Endothelial cell (in vitro differentiated cells): ENCODE measurements at places on chromosomes 6 and 20. TPM values are rescaled to one million over a fixed set of nuclear protein-coding genes. Genes with fewer than 3 reads are reported as not detected.
A peak's percentile ranks its signal among the peaks of the same experiment; 100 is the strongest.

DNA sequence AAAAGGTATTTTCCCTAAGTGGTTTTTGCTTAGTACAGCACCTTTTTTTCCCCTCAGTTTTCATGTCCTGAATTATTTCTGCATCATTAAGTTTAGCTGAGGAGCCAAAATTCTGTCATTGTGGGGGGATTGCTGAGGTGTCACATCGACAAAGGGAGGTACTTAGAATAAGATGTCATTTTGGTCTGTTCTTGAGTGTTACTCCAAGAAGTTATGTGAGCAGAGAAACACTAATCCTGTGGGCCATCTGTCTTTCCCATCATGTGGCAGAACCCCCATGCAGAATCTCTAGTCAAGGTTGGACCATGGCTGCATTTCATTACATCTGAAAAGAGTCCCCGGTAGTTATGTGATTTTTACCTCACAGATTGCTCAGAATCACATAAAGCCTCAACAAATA, 167.8 kb upstream of the CENPW start:
- no peak for DNase-seq

DNA sequence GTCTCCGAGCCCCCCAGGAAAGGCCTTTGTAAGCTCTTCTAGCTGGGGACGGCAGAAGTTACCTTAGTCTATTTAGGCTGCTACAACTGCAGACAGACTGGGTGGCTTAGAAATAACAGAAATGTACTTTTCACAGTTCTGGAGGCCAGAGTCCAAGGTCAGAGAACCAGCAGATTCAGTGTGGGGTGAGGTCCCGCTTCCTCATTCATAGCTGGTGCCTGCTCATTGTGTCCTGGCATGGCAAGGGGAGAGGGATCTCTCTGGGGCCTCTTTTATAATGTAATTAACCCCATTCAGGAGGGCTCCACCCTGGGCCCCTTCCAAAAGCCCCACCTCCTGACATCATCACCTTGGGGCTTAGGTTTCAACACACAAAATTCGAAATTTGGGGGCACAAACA, 315.1 kb downstream of the CDH4 start:
- DNase-seq, result no peak

DNA sequence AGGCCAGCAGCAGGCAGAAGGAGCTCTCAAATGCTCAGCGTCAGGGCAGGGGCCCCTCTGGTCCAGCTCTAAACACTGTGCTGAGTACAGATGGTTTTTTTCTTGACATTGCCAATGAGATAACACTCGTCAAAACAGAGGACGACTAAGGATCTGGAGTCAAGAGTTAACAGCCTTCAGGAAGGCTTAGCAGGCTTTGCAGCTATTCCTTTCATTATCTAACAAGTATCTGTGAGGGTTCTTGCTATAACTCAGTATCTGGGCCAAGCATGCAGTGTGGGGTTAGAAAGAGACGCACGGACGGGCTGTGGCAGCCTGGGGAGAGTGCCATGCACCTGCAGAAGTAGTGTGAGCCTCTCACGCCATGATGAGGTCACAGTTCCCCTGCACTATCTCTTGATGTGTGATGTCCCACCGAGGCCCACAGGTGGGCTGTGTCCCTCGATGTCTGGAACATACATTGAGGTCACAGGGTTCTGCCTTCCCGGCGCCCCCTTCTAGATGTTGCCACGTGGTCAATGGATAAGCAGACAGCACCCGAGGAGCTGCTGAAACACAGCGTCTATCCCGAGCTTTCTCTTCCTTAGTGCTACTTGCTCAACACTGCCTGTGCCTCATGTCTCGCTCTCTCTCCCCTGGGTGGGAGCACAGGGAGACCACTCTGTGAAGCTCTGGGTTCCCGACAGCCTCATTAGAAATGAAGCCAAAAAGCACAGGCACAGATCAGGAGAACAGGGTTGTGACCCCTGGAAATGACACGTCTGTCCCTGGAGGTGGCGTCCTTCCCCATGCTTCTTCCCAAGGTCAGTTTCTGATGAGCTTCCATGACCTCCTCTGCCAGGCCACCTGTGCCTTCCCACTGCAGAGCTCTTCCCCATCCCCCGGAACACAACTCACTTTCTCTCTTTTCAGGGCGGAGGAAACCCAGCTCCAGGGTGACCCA, 85.5 kb upstream of the RPS6KA2 start:
- DNase-seq, result no peak

- no peak for DNase-seq
Observed at GRCh38 chr6:150250826-150251225, 108.0 kb downstream of the PPP1R14C start.

GRCh38 chr6:125789167-125789566, 1.6 kb upstream of the NCOA7 start:
- no peak for DNase-seq

ANGPT4 gene
- total RNA-seq, result 0.51 TPM

DNA sequence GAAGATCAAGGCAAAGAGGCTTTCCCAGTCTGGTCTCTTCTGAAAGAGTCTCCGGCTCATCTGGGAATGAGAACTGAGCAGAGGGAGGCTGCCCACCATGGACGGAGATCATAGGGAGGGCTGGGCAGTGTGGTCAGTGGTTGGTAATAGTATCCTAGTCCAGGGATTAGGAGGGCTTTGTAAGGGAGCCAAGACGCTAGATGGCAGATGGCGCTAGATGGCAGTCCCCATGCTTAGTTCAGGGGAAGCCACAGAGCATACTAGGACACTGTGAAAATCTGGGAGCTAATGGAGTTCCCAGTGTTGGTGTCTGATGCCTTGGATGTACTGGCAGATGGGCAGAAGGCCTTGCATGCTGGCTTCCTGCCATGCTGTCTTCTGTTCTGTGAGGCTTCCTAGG, 21.7 kb upstream of the DAAM2 start:
- DNase-seq, result no peak

DNA sequence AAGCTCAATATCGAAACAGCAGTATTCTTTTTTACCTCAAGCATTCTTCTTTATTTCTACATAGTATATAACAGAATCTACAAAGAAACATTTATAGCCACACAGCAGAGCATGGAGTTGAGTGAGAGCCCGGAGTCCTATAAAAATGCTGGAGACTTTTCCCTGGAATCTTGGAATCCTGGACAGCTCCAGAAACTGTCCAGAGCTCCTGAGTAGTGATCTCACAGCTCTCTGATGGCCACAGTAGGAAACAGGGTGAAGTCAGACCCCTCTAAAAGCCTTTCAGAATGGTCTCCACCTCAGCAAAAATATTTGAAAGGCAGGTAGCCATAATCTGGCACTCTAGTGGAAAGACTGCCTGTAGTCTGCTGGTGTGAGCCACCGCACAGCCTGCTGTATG, 149.3 kb upstream of the STXBP5 start:
- no peak for DNase-seq

ZSCAN16 gene
- 6.5 TPM for total RNA-seq

XKR7 gene
- total RNA-seq, result 0.23 TPM

GRCh38 chr20:24816431-24816830, 132.6 kb upstream of the CST7 start:
- DNase-seq, result no peak

GRCh38 chr6:157864185-157864761, 41.2 kb downstream of the SNX9 start:
- DNase-seq, result no peak

GRCh38 chr6:56916849-56917551, 37.9 kb upstream of the BEND6 start:
- DNase-seq, result no peak

SULF2 gene
- total RNA-seq, result 62.1 TPM

GRCh38 chr6:18412644-18413043, 25.5 kb downstream of the RNF144B start:
- no peak for DNase-seq

DNA sequence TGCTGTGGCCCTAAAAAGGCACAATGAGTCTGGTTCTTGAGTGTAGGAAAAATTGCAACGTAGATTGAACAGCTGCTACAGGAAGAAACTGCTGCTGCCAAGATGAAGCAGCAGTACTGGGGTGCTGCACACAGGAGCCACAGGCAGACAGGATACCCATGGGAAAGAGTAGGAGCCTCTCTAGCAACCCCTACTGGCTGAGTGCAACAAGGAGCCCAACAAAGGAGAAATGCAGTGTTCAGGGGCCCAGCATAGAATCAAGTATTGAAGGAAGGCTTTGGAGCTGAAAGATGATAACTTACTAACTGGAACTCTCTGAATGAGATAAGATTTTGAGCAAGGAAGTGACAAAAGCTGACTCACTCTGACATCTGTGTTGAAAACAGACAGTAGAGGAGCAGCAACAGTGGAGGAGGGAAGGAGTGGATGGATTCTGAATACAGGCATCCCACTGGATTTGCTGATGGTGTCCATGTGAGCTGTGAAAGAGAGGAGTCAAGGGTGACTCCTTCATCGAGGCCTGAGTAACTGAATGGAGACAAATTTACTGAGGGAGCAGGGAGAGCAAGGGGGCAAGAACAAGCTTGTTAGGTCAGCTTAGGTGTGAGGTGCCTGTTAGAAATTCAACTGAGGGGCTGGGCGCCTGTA, 534.7 kb upstream of the JARID2 start:
- DNase-seq, result peak; percentile 41

DXO gene
- 12.6 TPM for total RNA-seq

VSTM2L gene
- total RNA-seq, result 1.6 TPM

TMEM181 gene
- total RNA-seq, result 29.5 TPM

- no peak for DNase-seq
Observed at GRCh38 chr6:111250791-111251354, 163.6 kb downstream of the SLC16A10 start.

DNA sequence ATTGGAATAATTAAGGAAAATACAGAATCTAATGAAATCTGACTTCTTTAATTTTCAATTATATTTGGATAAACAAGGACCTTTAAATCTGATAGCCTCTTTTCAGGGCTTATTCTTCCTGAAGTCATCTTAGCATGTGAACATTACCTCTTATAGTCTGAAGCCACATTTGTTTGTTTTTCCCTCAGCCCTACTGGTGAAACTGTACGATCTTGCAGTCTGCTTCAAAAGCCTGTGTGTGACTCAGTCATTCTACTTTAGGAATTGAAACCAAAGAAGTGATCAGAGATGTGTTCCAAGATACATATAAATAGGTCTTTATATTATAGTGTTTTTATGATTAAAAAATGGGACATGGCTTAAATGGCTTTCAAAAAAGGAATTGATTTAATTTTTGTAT, 67.5 kb downstream of the MACROD2 start:
- DNase-seq, result no peak

GRCh38 chr20:50191065-50191543, 474 bp downstream of the CEBPB start:
- DNase-seq, result peak; percentile 53

IL17A gene
- not detected for total RNA-seq

DNA sequence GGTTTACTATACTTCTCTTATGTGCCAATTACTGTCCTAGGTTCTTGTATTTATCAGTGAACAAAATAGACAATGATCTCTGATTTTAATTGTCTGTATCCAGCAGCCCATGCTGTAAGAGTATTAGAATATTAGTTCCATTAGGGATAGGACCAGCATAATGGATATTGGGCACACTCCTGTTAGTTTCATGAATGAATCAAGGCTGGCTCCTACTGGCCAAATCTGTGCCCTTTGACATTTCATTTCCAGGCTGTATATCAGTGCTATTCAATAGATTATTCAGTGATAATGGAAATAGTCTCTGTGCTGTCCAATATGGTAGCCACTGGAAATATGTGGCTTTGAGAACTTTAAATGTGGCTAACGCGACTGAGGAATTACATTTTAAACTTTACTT, 1007.9 kb upstream of the FLRT3 start:
- DNase-seq, result no peak

KIAA1755 gene
- total RNA-seq, result not detected

DNA sequence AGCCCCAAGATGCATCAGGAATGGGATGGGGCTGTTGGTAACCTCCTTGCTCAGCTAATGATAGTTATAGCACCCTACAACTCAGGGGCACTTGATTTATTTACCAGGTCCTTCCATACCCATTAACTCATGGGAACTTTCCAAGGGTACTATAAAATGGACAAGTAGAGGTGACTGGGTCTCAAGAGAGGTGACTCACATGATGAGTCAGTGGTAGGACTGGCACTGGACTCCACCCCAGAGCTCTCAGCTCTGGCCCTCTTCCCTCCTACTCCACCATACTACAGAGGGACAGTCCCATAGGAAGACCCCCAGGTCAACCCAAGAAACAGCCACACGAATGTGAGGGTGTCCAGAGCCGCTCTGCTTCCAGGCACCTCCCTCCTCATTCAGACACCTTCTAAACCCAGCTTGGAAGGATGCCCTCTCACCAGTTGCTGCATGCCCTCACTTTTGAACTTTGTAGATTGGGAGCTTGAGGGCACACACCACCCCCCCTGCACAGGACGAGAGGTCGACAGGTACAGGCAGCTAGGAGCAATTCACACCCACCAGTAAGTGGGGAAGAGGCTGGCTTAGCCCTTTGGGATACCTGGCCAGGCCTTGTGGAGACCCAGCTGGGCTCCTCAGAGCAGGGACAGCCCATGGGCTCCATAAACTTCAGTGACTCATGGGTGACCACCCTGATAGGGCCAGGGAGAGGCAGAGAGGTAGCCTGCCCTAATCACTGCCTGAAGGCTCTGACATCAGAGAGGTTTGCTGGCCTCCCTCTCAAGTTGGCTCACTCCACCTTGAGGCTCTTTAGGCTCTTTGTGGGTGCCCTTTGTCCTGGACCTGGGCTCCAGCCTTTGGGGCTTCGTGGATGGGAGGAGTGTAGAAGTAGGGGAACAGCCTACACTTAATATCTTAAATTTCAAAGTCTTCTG, 81.6 kb upstream of the MLN start:
- DNase-seq, result no peak

GRCh38 chr20:36130390-36130789, 24.1 kb upstream of the EPB41L1 start:
- no peak for DNase-seq

PDE7B gene
- 0.62 TPM for total RNA-seq

DNA sequence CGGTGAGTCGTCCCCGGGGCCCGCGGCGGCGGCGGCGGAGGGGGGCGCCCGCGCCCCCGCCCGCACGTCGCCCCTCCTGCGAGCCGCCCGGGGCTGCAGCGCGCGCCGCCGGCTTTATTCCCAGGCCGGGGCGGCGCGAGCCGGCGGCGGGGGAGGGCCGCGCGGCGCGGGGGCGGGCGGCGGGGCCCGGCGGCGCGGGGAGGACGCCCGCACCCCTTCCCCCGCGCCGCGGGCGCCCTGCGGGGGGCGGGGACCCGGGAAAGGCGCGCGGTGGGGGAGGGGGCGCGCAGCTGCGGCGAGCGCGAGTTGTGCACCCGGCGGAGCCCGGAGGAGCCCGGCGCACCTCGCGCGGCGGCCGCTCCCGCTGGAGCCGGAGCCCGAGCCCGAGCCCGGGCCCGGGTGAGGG, 646 bp downstream of the HMGA1 start:
- no peak for DNase-seq

HSD17B8 gene
- 6.5 TPM for total RNA-seq

GRIK2 gene
- 2.8 TPM for total RNA-seq

- no peak for DNase-seq
Observed at GRCh38 chr20:57568088-57568896, 7.4 kb downstream of the PCK1 start.

ADGRF1 gene
- not detected for total RNA-seq

DNA sequence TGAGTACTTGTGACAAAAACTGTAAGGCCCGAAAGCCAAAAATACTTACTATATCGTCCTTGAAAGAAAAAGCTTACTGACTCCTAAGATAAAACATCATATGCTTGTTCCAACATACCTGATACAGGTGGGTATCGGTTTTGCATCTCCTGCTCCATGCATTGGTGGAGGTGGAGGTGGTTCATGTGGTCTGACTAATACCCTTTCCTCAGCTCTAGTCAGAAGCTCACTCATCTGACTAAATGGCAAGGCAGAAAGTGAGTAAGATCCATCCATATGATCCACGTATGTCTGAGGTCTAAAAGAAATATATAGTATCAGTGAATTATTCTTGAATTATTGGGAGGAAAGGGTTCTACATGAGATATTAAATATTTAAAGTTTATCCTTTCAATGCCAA, 76.2 kb downstream of the WASF1 start:
- no peak for DNase-seq
